ENCODE measurements at places on chromosomes 6 and 20.
A peak's percentile ranks its signal among the peaks of the same experiment; 100 is the strongest.

DNA sequence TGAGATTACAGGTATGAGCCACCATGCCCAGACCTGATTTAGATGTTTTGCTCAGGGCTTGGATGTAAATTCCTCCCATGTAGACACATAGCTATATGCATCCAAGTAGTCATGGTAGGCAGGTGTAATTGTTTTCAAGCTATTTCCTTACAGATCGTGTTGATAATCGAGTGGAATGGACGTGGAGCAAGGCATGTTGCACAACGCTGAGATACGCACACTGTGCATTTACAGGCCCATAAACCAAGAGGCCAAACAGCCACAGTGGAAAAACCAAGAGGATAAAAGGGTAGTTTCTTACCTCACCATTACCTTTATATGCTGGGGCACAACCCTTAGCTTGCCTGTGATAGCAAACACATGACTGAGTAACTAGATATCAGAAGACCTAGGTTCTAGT lies 51.0 kb upstream of the ADGRF1 start:
- no peak for DNase-seq

- no peak for DNase-seq
Measured at GRCh38 chr6:150670311-150670710, 70.6 kb downstream of the PLEKHG1 start.

DNA sequence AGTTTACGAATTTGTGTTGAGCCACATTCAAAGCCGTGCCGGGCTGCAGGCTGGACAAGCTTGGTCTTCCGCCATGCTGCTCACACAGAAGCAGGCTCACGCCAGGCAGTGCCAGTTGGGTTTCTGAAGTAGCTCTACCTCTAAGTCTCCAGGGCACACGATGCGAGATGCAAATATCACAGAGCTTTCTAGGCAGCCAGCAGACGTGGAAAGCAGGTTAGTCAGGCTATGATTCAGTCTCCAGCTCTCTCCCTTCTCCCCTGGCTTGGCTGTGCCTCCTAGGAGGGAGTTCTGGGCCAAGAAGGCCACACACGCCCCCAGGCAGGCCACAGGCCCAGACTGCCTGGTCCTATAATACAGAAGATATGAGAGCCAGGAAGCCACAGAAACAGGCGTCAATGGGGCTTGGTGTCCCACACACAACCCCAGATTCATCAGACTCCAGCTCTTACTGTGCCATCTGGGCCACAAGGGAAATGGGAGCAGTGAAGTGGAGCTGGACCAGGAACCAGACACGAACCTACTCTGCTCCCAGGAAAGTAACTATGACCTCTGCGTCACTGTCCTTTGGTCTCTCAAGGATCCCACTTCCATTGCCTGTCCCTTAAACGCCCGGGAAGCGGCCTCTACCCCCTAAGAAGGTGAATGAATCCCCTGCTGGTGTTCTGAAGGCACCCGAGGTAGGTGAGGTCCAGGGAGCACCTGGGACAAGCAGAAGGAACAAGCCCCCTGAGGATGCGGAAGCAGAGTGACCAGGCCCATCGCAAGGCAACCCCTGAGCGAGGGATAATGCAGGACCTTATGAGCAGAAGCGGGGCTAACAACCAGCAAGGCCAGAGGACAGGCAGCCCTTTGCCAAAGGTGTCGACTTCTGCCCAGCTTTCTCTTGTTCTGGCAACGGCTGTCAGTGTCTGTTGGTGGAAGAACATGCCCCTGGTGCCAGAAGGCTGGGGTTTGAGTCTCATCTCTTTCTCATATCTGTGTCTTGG lies 61.2 kb downstream of the GFOD1 start:
- DNase-seq: no peak

DNA sequence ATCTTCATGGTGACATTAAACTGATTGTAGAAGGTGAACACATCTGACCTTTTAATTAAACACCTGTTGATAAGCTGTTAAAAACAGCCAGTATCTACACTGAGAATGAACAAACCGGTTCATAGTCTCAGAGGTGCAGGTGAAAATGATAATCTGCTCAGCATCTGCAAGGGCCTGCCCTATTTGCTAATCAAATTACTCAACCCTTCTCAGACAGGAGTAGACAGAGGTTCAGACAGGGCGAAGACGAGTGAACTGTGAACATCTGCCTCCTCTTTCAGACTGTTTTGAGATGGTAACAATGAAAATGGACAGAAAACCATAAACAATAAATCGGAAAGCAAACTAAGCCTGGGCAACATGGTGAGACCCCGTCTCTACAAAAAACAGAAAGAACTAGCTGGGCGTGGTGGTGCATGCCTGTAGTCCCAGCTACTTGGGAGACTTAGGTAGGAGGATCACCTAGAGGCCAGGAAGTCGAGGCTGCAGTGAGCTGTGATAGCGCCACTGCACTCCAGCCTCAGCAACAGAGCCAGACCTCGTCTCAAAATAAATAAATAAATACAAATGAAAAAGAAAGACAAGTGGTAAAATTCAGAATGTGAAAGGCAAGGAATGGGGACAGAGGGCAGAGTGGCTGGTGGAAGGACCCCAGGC lies 55.9 kb downstream of the NINL start:
- DNase-seq: no peak

GRCh38 chr6:62393608-62394007 lies 107.6 kb upstream of the KHDRBS2 start:
- no peak for DNase-seq

- no peak for DNase-seq
Measured at GRCh38 chr20:34468951-34469350, 47.3 kb upstream of the DYNLRB1 start.

- DNase-seq: no peak
Measured at GRCh38 chr20:33522256-33522820, 32.4 kb downstream of the CBFA2T2 start.

DNA sequence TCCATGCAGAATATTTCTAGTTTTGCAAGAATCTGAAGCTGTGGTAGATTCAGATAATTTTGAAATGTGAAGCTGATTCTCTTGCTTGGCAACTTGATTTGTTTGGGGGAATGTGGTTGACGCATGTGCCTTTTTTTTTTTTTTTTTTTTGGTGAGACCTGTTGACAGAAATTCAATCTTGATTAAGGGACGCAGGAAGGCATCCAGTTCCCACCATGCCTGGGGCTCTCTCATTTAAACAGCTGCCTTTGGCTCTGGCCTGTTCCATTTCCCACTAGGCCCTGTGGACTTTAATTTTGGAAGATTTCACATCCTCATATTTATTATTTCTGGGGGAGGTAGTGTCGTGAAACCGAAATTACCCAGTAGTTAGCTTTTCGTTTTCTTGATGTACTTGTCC lies 8.6 kb downstream of the TPX2 start:
- no peak for DNase-seq

DNA sequence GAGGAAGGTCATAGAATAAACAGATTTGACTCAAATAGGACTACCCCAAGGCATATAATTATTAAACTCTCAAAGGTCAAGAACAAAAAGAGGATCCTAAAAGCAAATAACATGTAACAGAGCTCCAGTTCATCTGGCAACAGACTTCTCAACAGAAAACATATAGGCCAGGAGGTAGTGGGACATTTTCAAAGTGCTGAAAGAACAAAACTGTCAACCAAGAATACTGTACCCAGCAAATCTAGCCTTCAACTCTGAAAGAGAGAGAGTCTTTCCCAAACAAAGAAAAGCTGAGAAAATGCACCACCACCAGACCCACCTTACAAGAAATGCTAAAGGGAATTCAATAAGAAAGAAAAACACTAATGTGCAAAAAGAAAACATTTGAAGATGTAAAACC lies 11.9 kb downstream of the NQO2 start:
- no peak for DNase-seq

DNA sequence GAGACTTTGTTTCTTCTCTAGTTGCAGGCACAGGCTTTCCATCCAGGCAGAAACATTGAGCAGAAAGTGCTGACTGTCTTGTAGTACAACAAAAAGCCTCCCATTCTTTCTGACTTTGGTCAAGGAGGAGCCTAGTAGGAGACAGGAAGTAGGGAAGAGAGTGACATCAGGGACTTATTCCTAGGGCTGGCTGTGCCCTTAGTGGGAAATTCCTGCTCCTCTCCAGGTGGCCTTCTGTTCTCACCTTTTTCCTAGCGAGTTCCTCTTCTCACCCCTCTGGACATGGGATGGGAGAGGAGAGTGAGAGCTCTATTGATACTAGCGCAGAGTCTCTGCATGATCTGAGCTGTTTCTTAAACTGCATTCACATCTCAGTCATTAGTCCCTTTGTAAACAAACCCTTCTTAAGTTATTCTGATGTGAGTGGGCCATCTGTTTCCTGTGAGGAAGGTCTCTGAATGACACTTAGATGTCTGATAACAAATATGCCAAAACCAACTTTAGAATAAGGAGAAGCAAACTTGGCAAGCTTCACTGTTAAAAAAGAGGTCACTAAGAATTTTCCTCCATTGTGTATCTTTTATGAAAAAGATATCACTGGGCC lies 455.0 kb downstream of the GJA1 start:
- no peak for DNase-seq

DNA sequence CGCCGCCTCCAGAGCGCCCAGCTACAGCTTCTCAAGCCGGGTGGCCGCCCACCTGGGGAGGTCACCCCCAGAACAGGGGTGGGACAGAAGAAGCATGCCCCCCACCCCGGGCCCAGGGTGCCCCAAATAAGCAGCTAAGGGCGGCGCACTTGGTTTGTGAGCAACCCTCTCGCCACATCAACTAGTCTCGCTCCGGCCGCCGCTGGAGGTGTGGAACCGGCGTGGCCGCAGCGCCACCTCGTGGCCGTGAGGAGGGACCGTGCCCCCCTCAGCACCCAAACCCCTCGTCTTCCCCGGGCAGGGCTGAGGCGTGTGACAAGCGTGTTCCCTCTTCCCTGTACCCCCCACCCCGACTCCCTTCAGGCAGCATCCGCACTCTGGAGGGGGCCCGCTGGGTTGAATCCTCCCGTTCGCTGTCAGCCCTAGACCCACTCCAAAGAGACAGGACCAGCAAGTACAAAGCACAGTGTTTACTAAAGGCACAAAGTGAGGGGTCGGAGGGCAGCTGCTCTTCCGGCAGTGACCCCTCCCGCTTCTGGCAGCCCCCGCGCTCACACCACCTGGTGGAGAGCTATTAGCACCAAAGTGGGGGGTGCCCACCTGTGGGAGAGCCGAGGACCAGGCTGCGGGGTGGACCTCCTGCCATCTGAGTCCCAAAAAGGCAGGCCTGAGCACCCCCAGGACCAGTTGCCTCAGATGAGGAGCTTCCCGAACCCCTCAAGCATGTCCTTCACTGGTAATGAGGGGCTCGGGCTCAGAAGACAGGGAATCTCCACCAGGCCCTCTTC lies 45.4 kb downstream of the MDFI start:
- DNase-seq: peak; percentile 84

GRCh38 chr20:35133735-35134134 lies 13.4 kb downstream of the EDEM2 start:
- DNase-seq: no peak

DNA sequence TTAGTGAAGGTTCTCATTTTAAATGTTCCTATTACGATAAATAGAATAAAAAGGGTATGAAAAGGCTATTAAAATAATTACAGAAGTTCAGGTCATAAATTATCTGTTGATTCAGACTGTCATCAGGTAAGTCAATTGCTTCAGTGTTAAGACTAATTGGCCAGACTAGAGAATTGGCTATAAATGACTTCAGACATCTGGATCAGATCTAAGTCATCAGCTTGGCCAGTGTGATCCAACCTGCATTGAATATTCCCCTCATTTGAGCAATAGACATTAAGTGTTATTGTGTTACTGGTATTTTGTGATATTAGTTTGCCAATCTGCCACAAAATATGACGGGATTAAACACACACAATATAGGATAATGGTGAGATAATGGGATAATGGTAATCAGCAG lies 377.6 kb upstream of the CITED2 start:
- no peak for DNase-seq

GRCh38 chr20:43448748-43449535 lies 8.8 kb upstream of the SRSF6 start:
- DNase-seq: peak; percentile 62

GRCh38 chr20:9555781-9556180 lies 41.4 kb downstream of the LAMP5 start:
- no peak for DNase-seq

DNA sequence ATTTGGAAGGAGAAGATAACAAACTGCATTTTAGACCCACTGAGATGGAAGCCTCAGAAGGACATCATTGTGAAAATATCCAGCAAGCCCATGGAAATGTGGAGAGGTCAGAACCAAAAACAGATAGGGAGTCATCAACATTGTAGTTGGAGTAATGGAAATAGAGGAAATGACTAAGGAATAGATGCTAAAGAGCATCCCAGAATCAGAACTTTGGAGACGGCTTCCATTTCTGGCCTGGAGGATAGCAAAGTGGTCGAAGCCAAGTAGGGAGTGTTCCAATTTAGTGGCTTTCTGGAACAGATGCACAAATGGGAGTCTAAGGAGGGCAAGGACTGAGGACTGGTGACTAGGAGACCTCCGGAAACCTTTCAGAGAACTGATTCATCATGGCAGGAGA lies 3.6 kb downstream of the BEND6 start:
- no peak for DNase-seq

- DNase-seq: no peak
Measured at GRCh38 chr6:7878401-7878964, 32.1 kb downstream of the TXNDC5 start.

DNA sequence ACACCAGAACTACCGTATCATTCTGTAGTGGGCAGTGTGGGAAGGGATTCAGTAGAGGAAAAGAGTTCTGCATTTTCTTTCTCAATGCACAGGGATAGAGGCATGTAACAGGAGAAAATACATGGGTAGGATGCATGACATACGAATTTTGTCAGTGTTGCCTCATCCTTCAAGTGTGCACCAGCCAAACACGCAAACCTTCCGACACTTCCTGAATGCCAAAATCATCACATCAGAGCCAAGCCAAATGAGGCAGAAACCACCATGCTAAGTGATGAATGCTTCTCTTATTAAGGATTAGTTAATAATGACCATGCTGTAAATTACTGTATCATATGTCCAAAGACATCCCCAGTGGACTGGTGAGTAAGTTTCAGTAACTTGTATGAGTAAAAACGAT lies 27.3 kb downstream of the RAMACL start:
- no peak for DNase-seq

DNA sequence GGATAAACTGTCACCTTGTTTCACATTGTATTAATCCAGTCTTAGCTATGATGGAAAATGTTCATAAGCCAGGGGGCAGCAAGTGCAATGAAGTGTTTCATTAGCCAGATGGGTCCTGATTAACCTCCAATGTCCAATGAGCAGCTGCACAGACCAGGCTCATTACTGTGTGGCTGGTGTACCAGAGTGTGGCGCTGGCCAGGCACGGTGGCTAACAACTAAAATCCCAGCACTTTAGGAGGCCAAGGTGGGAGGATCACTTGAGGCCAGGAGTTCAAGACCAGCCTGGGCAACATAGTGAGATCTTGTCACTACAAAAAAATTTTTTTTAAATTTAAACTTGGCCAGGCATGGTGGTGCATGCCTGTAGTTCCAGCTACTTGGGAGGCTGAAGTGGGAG lies 201.7 kb upstream of the FOXQ1 start:
- DNase-seq: no peak

- DNase-seq: no peak
Measured at GRCh38 chr6:149060985-149061760, 256.3 kb upstream of the TAB2 start.

- no peak for DNase-seq
Measured at GRCh38 chr6:46271107-46271506, 100.3 kb upstream of the ENPP5 start.

- no peak for DNase-seq
Measured at GRCh38 chr6:110815015-110815410, 256 bp downstream of the CDK19 start.

- no peak for DNase-seq
Measured at GRCh38 chr20:32159766-32160221, 47.7 kb downstream of the PLAGL2 start.
